NCI-H146 (cell line): ENCODE measurements at places on chromosomes 3 and 15.

DNA sequence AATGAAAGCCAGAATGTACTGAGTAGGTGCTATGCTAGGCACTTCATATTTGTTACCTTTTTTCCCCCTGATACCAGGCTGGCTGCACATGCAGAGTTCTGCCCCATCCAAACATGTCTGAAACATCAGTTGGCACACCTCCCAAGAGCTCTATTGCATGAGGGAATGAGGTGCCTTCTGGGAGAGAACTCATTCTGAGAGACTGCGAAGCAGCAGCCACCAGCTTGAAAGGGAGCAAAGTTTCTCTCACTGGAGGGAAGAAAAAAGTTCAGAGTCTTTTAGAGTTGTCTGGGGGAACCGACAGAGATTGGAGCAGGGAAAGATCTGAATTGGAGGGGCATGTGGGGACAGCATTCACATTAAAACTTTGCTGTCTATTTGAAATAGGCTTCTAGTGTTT, 84.1 kb downstream of the AGBL1 start:
- no peak for DNase-seq

DNA sequence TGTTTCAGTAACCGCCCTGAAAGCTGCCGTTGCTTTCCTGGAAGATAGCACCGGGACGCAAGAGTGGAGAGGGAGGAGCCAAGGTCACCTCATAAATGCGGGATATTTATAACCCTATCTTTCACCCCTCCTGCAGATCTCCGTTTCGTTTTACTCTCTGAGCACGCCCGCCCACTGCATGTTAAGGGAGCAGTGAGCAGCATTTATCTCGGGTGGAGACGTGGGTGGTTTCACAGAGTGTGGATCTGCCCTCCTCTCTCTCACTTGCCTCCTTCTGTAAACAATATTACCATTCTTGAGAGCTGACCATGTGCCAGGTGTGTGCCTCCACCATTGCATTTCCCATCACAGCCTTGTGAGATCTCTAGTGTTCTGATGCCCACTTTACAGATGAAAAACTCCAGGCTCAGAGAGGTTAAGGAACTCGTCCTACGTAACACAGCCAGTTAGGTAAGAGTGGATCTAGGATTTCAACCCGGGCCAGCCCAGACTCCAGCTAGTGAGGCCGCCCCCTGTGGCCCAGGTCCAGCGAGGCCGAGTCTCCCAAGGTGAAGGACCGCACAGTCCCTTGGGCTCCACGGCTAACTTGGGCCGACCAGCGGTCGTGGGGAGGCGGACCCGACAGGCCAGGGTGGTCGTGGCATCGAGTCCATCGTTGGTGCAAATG, 16.9 kb upstream of the SEMA4B start:
- DNase-seq: peak; percentile 60

DNA sequence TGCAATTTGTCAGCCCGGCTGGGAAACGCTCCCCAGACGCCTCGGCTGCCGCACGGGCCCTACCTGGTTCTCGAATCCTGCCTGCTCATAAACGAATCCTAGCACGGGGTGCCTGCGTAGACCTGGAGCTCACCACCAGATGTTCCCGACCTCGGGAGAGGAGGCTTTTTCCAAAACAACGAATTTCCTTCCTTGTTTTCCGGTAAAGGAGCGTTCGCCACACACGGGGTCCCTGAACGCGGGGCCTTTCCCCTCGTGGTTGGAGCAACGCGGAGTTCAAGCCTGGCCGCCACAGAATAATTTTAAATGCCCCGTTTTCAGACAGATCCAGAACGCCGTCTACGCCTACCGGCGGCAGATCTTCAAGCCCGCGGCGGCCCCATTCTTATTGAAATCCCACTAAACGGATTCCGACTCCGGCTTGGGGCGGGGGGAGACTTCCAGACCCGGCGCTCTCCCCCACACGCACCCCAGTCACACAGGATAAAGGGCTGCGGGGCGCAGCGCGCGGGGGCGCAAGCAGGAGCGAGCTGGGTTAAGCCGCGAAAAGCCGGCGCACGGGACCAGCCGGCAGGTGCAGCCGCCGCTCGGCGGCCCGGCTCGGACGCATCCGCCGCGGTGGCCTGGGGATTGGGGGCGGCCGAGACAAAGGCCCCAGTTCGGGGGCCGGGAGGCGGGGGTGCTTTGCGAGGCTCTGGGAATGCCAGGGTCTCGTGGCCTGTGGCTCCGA, 895 bp downstream of the GATA2 start:
- peak; percentile 69 for DNase-seq

DNA sequence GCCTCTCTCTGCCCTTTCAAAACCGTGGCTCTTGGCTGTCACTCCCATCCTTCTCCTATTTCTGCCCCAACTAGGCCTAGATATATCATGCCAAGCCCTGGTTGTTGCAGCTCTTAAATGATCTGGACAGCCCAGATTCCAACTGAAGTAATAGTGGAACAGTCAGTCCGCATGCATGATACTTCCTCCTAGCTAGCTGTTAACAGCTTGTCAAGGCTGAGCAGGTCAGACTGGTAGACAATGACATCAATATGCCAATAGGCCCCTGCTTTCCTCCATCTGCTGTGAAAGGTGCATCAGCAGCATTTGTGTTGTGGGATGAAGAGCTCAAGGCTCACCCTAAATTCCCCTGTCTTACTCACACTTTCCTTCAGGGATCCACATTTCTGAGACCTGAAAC, 527.7 kb upstream of the TGFBR2 start:
- no peak for DNase-seq

DNA sequence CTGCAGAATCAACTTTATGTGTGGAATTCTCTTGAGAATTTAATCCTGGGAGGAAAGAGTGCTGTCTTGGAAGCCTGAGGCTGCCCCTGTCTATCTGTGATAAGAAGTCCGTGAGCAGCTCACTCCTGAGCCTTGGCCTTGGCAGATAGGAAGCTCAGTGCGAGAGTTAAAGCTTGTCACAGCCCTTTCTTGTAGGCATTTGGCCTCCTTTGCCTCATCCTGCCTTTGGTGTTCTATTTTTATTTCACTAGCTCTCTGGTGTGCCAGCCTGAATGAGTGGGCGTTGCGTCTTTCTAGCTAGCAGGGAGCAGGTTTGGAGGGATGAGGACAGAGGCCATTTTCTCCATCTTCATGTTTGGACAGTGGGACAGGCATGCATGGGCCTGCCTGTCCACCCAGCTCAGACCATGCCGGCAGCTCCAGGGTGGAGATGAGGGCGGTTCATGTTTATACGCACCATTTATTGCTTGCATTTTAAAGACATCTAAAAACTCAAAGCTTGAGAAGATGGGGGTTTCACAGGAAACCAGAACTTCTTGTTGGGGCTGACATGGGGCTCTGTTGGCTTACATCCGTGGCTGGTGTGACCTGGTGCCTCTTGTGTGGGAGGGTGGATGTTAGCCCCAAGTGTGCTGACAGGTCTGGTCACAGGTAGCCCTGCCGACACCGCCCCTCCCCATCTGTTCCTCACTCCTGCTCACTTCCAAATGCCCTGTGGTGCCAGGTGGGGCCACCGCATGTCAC, 29.8 kb downstream of the IRAK2 start:
- DNase-seq: peak; percentile 43

GRCh38 chr15:44729408-44730127, 6.8 kb upstream of the TRIM69 start:
- peak; percentile 53 for DNase-seq

- DNase-seq: no peak
Observed at GRCh38 chr3:48130321-48130904, 57.8 kb downstream of the CDC25A start.

DNA sequence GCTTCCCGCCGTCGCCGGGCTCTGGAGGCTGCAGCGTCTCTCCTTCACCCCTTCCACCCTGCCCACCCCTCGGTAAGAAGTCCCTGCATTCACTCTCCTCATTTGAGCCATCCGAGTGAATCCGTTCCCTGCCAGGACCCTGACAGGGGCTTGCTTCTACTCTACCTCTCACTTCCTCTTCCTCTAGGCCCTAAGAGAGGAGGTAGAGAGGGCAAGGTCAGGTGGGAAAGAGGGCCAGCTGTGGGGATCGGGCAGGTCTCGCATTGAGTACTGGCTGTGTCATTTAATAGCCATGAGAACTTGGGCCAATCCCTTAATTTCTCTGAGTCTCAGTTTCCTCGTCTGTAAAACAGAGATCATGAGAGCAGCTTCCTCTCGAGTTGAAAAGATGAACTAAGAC, 283.6 kb downstream of the UACA start:
- DNase-seq: no peak
